ENCODE measurements at places on chromosomes 16 and 17.

DNA sequence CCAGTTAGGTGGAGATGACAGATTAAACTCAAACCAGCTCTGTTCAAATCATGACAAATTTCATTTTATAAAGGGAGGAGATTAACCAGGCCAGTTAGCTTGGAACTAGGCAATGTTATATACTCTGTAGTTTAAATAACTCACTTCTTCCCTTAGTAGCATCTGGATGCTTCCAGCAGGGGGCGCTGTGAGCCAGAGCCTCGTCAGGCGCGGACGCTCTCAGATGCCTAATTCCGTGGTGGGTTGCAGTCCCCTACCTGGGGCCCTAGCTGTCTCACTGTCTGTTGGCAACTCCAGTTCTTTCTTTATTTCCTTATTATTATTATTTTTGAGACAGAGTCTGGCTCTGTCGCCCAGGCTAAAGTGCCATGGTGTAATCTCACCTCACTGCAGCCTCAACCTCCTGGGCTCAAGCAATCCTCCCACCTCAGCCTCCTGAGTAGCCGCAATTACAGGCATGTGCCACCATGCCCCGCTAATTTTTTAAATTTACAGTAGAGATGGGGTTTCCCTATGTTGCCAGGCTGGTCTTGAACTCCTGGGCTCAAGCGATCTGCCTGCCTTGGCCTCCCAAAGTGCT is 17.3 kb upstream of the WFDC1 start:
- no peak for DNase-seq

- DNase-seq = no peak
Observed at GRCh38 chr17:82932518-82933310, 92.9 kb upstream of the ZNF750 start.

GRCh38 chr17:63774141-63774968 is at the start of gene DDX42:
TSS of gene DDX42 (plus strand) at chr17:63774170. CDS start at chr17:63787050, 12,880 bp downstream.
- no peak for DNase-seq

GRCh38 chr17:81537856-81538555 is 9.8 kb downstream of the FSCN2 start:
- DNase-seq = no peak

DNA sequence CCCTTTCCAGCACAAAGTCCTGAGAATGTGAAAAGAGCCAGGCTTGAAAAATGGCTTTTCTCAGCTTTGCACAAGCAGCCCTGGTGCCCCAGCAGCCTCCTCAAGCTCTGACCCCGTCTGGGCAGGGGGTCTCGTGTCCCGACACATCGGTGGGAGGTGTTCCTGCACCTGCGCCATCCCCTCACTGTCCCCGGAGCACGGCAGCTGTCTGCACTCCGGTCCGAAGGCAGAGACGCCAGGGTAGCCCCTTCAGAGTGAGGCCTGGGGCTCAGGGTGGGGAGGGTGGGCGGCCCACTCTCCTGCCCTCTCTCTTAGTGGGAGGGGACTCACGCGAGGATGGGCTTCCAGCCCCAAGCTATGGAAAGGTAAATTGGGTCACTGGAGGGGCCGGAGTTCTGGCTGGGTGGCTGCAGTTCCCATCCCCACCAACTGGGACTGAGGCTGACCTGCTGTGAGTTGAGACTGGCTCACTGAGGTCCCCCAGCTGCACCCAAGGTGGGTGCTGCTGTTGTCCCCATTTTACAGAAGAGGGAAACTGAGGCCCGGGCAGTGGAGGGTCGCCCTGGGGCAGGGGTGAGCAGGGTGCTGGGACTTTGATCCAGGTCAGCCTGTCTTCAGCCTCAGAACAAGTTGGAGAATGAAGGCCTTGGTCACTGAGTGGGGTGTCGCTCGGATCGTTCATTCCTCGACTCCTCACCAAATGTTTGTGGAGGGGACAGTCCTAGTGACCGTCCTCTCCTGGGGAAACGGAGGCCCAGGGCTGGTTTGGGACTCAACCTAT is 2.3 kb upstream of the BAIAP3 start:
- DNase-seq = no peak

- DNase-seq = no peak
Observed at GRCh38 chr16:71492786-71493185, 3.7 kb upstream of the ZNF19 start.

- DNase-seq = no peak
Observed at GRCh38 chr16:89729293-89729692, 8.0 kb downstream of the ZNF276 start.

GRCh38 chr17:27862840-27863239 is 30.3 kb downstream of the LYRM9 start:
- no peak for DNase-seq

DNA sequence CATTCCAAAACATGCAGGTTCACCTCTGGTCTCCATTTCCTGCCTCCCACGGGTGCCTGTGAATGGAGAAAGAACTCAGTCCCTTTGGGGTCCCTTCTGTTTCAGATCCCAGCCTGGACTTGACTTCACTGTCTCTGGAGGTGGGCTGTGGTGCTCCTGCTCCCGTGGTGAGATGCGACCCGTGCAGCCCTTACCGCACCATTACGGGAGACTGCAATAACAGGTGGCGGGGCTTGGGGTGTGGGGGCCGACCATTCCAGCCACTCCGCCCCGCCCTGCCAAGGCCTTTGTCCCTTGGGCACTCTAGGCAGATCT is 10.5 kb downstream of the LPO start:
- DNase-seq = no peak

- no peak for DNase-seq
Observed at GRCh38 chr16:29645694-29646187, 17.3 kb upstream of the SPN start.

DNA sequence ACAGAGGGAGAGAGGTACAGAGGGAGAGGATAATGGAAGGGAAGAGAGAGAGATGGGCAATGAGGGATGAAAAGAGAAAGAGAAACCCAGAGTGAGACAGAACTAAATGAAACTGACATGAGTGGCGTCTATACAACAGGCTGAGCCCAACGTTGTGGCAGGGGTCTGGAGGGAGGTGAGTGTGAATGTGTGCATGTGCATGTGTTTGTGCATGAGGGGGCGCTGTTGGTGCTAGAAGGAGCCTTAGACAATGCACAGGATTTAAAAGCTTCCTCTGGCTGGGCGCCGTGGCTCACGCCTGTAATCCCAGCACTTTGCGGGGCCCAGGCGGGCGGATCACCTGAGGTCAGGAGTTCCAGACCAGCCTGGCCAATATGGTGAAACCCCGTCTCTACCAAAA is 454.8 kb upstream of the CDH11 start:
- DNase-seq = no peak

DNA sequence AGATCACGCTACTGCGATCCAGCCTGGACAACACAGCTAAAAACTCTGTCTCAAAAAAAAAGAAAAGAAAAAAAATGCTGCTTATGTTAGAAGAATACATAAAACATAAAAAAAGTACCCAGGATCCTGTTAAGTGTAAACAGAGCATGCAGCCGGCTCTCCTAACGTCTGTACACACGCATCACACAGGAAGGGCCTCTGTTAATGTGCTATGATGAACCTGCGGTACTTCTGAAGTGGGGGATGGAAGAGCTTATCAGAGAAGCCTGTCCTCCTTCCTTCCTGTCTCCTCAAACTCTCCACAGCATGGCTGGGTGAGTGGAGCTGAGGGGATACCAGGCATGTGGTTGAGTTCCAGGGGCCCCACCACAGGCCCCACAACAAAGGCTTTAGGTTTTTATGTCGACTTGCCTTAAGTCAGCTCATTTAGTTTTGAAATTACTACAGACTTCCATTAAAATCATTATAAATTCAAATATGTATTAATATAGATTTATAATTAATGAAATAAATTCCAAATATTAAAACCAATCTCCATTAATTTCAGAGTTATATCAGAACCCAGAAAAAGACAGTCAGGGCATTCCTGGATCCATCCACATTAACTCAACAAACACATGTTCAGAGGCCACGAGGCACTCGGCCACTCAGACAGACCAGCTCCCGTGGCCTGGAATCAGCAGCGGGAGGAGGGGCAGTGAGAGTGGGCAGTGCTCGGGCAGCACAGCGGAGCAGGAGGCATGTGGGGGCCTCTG is 11.7 kb downstream of the CCDC57 start:
- no peak for DNase-seq

- no peak for DNase-seq
Observed at GRCh38 chr16:61179561-61179960, 856.7 kb downstream of the CDH8 start.

DNA sequence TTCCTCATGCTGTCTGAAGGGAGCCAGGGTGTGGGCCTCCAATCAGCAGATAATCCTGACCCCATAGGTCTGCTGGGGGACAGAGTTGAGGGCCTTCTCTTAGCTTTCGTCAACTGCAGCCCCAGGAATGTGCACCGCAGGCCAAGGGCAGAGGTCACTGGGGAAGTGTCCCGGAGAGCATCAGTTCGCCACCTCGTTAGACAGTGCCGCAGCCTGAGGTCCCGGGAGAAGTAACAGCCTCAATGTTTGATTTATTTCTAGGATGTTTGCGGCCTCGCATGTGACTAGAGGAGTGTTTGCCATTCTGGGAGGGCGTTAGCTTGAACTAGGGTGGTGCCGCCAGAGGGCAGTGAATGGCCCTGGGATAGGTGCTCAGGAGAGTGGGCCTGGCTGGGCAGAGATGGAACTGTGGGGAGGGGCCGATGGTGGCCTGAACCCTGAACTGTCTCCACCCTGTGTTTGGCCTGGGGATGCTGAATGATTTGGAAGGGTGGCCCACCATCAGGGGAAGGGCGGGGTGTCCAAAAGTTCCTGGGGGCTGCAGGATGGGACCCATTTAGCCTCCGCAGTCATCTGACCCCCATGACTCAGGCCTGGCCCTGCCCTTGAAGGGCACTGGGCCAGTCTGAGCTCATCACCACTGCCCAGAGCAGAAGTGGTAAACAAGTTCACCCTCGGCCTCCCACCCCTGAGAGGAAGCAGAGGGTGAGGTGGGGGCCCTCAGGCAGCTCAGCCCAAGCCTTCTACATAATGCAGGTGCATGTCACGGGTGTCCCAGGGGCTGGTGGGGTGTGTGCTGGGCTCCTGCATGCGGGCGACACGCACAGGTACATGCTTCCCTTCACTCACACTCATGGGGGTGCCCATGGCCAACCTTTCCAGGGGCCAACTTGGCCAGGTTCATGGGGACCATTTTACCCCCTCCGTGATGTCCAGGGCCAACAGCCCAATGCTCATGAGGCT is 12.4 kb upstream of the TAC4 start:
- no peak for DNase-seq

Measured in vagina (tissue), 2 donors.